D341Med (cell line): ENCODE measurements at places on chromosomes 2 and 18.

GRCh38 chr2:150903461-150903860 lies 358.2 kb downstream of the RBM43 start:
- DNase-seq: no peak

DNA sequence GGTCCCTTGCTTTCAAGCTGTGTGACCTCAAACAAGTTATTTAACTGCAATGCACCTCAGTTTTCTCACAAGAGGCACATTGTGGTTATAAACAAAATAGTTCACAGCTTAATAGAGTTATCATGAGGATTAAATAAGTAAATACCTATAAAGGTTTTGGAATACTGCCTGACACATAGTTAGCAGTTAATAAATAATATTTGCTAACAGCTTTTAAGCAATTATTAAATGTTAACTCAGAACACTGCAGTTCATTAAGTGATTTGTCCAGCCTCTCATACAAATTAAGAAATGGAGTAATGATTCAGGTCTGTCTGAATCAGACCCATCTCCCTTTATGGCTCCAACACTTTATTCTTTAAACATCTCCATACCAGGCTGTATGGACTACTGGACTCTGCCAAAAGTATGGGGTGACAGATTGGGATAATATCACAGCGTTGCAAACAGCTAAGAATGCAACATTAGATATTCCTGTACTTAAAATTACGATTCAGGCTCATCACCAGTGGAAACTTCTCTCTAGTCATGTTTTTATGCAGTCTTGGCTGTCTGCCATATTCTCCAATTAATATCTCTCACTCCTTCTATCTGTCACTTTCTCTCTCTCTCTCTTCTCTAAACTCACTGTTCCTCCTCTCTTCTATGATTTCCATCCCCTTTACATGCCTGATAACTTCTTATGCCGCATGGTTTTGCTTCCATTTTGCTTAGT lies 370.6 kb upstream of the UBE2E3 start:
- DNase-seq: no peak

GRCh38 chr2:62736899-62737559 lies 31.5 kb downstream of the EHBP1 start:
- no peak for DNase-seq

DNA sequence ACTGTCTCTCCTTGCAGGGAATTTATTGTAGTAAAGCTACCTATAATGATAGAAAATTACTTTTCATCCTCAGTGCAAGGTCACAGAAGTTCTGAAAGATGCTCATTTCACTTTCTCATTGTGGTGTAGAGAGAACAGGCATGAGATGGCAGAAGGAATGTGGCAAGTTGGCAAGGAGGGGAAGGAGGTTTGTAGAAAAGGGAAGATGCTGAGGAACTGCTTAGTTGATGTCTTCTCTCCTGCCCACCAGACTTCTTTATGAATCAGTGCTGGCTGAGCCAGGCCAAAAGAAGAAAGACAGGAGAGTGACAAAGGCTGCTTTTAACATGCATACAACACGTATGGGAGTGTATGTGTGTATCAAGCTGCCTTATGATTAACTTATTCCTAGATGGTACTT lies 164.4 kb downstream of the PRPF40A start:
- no peak for DNase-seq

DNA sequence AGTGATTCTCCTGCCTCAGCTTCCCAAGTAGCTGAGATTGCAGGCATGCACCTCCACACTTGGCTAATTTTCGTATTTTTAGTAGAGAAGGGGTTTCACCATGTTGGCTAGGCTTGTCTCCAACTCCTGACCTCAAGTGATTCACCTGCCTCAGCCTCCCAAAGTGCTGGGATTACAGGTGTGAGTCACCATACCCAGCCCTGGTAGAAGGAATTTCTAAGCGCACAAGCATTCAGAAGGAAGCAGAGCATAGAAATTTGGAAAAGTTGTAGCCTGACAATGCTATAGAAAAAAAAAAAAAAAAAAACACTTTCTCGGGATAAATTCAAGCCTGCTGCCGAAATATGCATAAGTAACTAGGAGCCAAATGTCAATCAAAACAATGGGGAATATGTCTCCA lies 249.4 kb downstream of the GRB14 start:
- no peak for DNase-seq

GRCh38 chr18:55856679-55857078 lies 268.7 kb upstream of the TCF4 start:
- no peak for DNase-seq

GRCh38 chr2:225937625-225938187 lies 538.2 kb downstream of the NYAP2 start:
- DNase-seq: no peak

DNA sequence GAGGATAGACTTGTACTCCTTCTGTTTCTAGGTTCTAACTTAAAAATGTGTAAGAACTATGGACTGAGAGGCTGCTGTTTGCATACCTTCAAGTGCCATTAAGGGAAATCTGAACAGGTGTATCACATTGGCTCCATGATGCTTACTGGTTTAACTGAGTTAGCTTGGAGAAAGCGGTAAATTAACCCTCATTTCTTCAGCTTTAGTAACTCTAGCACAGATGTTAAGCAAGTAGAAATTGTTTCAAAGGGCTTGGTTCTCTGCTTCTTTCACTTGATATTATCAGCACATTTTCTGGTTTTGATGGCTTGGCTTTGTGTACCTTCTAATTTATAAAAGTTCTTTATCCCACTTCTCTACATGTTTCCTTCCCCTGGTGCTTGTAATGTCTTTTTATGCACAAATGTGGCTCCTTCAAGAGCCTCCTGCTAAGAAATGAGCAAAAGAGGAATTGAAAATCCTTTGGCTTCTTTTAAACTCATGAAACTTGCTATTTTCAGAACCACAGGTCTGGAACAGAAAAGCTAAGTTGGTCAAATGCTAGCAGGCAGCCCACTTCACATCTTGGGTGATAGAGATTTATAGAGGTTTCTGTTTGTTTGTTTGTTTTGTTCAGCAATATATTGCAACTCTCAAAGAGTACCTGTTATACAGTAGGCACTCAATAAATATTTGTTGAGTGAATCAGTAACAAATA lies 249.9 kb upstream of the THUMPD2 start:
- DNase-seq: no peak

DNA sequence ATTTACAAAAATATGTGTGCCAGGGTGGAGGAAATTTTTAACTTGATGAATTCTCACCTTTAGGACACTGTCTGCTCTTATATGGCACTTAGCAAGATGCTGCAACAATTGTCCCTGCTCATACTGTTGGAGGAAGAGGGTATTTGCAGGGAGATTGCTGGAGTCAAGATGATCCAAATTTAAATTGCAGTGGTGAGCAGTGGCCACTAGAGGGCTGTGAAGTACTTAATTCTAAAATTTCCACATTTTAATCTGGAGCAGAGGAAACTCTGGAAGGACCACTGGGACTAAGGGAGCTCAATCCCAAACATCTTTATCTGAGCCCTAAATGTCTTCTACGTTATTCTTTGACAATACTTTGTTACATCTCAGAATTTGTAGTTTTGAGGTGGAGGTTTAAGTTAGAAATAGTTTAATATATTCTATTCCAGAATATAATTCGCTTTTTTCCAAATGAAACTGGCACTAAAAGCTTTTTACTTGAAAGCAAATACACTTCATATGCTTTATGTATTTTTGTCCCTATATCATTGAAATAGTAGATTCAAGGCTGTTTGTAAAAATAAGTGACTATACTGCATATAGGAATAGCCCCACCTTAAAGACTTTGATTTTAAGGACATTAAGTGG lies 33.0 kb upstream of the PTH2R start:
- DNase-seq: peak; percentile 62
